Erythroblast (primary cell): ENCODE measurements at places on chromosomes 7 and 10.

DNA sequence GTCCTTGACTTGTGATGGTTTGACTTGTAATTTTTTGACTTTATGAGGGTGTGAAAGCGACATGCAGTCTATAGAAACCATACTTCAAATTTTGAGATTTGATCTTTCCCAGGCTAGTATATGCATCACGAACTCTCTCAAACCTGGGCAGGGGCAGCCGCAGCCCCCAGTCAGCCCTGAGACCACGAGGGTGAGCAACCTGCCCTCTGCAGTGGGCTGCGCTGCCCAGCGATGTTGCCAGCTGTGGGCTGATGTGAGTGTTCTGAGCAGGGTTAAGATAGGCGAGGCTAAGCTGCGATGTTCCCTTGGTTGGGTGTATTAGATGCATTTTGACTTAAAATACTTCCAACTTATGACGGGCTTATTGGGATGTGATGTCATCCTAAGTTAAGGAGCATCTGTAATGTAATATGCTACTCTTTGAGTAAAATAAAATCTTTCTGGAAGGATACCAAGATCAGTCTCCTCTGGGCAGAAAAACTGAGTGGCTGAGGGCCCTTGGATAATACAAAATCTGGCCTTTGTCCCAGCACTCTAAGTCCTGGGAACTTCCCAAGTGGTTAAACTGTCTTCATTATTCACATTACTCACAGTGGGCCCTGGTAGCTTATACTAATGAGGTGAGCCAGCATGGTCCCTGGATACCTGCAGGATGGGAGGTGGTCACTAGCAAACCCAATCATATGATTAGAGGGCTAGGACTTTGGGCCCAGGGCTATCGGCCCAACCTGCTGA is 28.4 kb upstream of the CNPY1 start:
- DNase-seq = no peak

GRCh38 chr7:27130540-27131389 is at the start of gene HOXA4:
Gene HOXA4 (minus strand): TSS chr7:27130757. CDS start chr7:27130733, 24 bp downstream.
- DNase-seq = peak; percentile 86

DNA sequence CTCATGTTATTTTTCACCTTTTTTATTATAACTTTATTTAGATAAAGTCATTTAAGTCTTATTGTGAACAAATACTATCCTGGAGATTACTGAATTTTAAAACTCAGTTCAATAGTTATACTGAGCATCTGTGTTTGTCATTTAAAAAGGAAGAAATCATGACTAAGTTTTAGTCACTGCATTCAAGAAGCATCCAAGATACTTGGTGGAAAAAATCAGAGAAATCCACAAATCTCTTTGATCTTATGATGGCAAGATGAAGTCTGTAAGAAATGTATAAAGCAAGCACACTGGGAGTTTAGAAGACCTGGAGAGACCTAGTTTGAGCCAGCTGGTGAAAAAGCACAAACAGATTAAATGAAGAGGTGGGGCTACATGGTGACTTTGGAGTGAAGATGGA is 529.8 kb upstream of the IGFBP3 start:
- DNase-seq = no peak

- DNase-seq = no peak
These were observed 50.6 kb downstream of the PDK4 start for GRCh38 chr7:95545673-95546072.

DNA sequence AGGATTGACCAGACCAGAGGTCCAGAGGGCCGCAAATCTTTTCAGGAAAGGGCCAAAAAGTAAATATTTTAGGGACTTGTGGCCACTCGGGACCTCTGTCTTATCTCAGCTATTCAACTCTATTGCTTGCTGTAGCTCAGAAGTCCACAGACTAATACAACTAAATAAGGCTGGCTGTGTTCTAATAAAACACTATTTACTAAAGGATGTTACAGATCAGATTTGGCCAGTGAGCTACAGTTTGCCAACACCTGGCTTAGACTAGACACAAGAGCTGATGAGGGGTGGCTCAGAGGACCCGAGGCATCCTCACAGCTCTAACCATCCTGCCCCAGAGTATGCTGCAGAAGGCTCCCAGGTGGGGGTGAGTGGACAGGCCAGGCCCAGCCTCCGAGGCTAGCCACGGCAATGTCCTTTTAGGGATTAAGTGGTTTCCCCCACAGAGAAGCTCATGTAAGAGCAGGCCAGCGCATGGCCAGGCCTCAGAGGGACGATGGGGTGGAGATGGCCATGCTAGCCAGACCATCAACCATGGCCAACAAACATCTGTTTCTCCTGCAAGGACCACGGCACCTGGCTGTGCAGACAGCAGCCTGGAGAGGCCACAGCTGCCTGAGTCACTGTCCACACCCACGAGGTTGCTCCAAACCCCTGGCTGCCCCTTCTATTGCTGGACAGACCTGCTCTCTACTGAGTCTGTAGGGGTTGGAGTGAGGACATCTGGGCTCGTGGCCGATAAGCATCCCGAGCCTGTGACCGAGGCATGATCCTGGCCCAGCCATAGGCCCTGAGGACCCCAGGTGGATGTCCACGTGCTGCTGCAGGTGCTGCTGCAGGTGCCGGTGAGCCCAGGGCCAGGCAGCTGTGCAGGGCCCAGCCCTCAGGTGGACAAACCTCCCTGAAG is 76.5 kb downstream of the AFAP1L2 start:
- no peak for DNase-seq

- no peak for DNase-seq
These were observed 253.2 kb upstream of the FZD8 start for GRCh38 chr10:35895331-35895730.

- no peak for DNase-seq
These were observed 184.2 kb downstream of the FRMD4A start for GRCh38 chr10:14146501-14146900.

DNA sequence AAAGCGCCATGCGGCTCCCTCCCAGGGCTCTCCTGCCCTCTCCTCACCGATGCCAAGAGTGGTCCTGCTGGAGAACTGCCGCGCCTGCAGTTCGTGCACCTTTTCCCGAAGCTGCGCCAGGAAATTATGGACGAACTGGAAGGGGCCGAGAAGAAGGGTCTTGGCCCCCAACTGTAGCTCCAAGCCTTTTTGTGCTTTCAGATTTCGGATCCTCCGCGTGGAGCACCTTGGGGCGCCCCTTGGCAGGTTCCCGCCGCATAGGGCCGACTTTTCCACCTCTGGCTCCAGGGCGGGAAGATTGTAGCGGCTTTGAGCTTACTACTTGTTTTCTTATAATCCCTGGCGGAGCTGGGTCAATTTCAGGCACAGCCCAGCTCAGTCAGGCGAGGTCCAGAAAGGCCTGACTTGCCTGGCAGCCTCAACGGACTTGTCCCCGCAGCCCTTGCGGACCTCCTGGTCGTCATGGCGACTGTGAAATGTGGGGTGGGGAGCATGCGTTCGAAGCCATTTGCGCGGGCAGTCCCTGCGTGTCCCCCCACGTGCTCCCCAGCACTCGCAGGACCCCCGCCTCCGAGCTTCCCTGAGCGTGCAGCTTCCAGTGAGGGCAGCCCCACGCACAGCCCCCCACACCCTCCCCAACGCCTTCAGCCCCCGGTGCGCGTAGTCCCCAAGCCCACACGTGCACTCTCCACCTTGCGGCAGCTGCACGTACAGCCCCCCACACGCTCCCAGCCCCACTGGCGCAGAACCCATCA is 129.9 kb downstream of the KBTBD2 start:
- DNase-seq = peak; percentile 30

DNA sequence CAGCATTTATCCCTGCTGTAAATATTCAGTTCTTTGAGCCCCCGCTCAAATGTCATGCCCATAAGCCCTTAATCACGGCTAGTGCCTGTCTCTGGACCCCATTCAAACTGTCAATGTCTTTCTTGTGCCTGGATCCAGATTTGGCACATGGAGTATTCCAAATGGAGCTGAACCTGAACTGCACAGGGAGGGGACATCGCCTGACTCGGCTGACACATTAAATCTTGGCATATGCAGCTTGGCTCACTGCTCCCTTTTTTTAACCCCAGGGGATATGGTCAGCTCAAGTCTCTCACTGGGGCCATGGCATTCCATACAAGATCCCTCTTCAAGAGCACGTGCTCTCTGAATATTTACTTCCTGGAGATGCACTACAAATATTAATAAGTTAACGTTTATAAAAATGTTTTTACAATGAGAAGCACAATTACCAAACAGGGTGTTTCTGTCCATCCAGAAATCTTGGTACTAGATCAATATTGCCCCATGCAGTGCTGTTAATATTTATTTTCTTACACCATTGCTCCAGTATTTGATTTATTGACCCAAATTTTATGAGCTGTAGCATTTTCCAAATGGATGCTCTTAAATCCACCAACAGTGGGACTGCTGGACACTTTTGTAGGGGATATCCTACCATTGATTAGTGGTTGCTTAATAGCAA is 57.4 kb downstream of the FGFR2 start:
- DNase-seq = no peak

DNA sequence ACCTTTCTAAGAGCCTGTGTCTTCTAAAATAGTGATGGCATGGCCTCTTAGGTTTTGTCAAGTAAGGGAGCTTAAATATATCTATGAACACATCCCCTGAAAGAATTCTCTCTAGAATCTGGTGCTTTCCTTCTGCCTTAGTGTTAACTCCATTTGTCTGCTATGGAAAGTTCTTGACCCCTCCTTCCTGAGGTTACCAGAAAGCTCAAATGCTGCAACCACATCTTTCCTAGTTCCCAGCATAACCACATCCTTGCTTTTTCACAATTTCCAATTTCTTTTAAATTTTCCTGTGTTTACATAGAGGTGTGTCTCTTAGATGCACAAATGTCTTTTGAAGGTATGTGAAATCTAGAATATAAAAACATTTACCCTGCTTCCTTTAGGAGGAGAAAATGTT is 16.4 kb upstream of the GSDME start:
- no peak for DNase-seq

- DNase-seq = no peak
These were observed 60.7 kb downstream of the ABCB4 start for GRCh38 chr7:87414794-87415188.

DNA sequence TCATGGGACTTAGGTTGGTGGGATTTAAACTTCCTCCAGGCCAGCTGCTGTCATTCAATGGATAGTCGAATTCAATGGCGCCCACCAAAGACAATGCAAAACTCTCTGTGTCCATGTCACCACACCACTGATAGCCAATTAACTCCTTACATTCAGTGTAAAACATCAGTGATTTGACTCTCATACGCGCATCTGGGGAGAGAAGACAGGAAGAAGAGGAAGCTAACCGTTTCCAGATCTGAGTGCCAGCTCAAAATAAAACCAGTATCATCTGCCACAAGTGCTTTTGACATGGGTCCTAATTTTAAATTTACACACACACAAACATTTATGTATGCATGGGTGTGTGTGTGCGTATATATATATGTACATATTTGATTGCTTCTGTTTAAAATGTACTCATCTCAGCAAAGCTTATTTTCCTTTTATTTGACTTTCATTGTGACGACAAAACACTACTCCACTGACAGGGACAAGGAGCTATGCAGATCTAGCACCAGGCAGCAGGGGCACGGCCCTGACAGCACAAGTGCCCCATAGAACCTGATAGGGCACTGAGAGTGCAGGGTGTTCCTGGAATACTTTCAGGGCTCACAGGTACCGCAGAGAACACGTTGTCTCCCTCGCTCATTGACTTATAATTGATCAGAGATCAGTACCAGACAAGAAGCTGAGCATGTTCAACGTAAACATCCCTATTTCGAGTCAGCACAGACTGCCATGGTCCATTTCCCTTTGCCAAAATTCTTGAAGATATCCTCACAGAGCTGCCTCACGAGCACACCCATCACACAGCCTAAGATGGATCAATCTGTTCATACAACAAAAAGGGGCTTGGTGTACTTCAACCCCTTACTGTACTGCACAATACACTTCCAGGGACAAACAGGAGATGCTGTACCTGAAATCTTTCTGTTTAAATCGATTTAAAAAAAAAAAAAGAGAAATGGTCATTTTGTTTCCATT is 176.1 kb downstream of the COBL start:
- no peak for DNase-seq

DNA sequence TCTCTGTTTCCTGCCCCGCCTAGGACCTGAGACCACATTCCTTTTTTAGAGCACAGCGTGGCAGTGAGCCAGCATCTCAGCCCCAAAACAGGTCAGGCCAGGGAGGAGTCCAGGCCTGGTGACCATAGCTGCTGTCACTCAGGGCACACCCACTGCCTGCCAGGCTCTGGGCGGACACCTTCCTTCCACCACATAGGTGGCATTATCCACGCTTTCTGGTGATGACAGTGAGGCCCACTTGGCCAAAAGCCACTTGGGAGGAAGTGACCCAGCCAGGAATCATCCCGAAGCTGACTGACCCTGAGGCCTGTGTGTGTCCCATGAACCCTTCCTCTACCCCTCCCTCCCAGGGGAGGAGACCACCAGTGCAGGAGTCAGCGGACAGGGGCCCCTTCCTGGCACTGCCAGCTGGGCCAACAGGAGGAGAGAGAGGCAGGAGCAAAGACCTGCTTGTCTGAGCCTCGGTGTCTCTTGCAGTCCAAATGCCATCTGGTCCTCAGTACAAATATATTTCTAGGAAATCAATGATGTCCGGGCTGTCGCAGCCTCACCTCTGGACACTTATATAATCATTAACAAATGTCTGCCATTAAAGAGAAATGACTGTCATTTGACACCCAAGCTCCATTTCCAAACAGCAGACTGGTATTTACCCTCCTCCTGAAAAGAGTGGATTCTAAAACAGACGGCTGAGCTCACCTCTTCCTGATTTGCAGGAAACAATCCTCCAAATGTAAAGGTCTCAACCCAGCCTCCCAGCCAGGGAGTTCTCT is 63.0 kb downstream of the ABRAXAS2 start:
- no peak for DNase-seq

DNA sequence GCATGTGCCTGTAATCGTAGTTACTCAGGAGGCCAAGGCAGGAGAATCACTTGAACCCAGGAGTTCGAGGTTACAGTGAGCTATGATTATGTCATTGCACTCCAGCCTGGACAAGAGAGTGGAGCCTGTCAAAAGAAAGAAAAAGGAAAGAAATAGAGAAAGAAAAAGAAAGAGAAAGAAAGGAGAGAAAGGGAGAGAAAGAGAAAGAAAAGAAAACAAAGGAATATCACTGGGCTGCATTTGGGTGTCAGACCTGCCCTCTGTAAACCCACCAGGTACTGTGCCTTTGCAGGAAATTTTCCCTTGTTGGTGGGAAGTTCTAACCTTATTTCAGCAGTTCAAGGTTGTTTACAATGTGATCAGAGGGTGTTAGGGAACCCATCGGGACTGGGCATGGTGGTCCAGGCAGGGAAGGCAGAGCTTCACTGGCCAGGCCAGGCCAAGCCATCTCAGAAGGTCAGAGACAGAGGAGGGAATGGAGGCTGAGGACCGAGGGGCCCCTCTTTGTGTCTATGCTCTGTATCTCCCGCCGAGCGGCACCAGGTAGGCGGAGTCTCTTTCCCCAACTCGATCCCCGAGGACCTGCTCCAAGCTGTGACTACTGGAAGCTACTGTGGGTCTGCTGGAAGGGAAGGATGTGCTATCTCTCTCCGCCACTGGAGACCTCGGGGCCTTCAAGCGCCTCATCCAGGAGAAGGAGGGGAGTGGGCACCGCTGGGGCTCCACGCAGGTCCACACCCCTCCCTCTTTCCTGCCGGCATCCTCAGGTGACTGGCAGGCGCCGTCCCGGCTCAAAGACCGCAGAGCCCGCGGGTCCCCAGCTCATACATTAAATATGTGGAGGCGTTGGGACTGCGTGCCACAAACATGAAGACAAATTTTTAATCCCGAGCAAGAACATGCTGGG is 15.2 kb upstream of the KAZALD1 start:
- no peak for DNase-seq
